ENCODE measurements at places on chromosomes 7 and 10.

DNA sequence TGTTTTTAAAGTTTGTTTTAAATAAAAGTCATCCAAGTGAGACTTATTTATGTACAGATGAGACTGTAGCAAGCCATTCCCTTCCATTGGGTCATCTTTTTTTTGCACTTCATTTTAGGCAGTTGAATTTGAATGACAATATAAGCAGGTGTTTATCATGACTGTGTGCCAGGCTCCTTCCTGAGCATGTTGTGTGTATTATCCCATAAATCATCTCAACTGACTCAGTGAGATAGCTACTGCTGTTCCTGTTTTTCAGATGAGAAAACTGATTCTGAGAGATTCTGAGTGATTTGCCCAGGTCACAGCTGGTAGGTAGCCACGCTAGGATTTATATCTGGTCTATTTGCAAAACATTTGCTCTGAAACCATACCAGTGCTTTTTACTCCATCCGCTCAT, 11.7 kb downstream of the TMEM254 start:
- DNase-seq: no peak

DNA sequence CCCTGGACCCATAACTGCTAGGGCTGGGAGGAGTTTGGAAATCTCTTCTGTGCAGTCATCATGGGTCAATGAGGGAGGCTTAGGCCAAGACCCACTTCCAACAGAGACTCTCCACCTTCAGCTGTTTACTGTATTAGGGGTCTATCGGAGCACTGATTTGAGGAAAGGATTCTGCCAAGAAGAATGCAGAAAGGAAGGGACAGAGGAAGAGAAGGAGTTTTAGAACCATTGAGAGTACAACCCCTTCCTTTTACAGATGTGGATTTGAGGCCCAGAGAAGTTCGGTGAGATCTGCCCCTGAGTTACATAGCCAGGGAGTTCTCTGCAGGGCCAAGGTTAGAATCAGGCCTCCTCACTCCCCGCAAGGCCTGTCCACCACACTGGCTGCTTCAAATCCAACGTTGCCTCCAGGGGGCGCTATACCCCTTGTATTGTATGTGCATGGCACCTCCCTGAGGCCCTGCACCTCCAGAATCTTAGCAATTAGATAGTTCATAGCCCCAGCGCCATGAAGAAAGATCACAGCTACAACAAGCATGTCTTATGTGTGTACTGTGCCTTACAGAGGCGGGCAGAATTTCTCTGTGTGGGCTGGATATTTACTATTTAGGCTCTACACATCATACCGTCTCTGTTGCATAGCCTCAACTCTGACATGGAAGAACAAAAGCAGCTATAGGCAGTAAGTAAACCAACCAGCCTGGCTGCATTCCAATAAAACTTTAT, 246.8 kb downstream of the SKIDA1 start:
- DNase-seq: peak; percentile 96

- peak; percentile 55 for DNase-seq
These were observed 821.5 kb upstream of the IGFBP3 start for GRCh38 chr7:46742601-46743000.

DNA sequence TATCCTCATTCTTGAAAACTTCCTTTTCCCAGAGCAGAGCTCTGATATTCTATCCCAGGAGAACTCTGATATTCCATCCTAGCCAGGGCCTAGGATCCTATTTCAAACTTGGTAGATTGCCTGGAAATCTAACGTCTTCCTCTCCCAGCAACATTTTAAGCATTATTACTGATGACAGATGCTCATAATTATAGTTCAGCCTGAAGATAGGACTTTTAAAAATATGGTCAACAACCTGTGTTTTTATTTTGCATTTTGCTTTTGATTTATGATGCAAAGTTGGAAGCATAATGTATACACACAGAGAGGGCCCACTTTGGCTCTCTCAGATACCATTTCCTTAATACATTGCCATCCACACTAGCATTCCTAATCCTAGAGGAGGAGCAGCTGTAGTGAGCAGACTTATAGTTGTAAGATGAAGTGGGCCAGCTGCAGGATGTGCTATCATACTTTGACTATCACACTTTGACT, 457.4 kb upstream of the TPK1 start:
- peak; percentile 79 for DNase-seq

DNA sequence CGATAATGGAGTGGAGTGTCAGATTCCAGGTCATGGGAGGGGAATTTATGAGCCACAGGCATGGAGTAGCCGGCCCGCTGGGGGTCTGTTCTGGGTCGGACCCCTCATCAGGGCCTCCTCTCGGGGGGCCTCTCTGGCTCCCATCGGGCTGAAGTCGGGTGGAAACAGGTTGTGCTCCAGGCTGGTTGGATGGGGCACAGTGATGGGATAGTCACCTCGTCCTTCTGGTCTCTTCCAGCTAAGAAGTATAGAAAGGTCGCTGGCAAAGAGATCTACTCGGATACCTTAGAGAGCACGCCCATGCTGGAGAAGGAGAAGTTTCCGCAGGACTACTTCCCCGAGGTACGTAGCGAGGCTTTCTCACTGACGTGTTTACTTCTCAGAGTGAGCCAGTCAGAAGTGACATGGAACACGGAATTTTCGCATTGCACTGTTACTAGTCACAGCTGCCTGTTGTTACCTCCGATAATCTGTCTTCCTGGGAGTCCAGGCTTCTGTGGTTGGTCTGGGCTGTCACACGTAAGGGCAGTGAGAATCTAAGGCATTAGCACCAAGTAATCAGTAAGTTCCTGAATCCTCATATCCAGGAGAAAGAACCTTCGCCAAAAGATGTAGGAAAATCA, 88.3 kb downstream of the NKX6-2 start:
- DNase-seq: no peak

DNA sequence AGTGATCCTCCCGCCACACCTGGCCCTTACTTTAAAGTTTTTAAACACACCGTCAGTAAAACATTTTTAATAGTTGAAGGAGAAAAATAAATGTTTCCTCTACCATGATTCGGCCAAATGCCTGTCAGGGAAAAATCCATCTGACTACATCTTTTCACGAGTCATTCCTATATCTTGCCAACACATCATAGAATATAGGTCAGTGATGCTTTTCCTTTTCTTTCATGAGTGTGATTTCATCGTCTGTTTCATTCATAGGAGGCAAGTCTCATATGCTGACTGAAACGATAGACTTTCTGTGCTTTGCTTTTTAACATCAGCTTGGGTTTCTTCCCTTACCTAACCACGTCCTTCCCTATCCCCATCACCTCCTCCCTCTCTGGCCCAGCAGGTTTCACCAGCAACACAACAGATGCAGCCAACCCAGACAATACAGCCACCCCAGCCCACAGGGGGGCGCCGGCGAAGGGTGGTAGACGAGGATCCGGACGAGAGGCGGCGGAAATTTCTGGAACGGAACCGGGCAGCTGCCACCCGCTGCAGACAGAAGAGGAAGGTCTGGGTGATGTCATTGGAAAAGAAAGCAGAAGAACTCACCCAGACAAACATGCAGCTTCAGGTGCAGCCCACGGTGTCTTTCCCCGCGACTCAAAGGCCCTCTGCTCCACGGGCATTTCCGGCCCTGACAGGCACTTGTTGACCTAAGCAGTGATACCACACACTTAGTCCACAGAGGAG, 149.2 kb downstream of the TRIL start:
- DNase-seq: peak; percentile 34

DNA sequence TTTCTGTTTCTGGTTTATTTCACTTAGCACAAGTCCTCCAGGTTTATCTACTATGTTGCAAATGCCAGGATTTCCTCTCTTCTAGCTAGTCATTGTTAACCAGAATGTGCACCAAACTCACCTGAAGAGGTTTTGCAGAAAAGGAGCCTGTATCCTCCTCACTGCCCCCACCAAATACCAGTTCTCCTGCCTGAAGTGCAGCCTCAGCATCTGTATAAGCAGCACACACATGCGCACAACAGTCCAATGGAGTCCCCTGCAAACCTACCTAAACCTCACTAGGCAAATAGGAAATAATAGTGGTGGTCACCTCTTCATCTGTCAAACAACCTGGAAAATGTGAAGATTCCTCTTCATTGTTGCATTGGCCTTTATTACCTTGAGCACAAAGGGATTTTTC, 237.8 kb downstream of the PAXIP1 start:
- DNase-seq: no peak

DNA sequence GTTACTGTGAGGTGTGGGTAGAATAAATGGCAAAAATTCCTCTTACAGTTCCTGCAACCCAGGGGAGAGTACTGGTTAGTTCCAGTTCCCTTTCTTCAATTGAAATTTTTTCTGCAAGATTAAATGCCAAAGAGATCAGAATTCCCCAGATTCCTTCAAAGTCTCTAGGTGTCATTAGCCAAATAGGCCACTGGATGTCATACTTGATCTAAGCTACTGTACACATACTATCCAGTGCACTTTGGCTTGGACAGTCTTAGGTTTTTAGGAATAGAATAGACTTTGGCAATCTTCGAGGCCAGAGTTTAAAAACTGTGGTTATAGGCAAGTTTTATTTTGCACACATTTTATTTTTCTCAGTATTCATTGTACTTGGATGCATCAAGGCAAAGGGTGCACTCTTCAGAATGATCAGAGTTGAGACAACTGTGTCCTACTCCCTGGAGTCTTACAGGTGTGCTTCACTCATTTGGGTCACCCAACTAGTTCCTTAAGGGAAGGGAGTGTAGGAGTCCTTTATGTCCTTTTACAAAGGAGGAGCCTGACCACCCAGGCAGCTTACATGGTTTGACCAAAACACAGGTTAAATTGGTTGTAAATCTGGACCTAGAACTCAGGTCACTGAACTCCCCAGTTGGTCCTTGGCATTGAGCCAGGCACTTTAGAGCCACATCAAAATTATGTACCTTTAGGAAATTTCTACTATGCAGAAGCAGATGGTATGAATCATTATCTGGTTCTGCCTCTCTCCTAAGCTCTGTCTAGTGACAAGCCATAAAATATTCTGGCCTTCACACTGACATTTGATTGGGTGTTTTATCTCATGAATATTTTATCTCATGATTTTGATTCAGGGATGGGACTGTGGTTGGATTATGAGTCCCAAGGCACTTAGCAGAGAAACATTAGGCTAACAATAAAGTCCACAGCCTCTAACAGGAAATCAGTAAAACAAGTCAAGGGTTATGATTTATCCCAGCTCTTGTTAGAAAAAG, 49.5 kb downstream of the ASAH2B start:
- DNase-seq: peak; percentile 4

DNA sequence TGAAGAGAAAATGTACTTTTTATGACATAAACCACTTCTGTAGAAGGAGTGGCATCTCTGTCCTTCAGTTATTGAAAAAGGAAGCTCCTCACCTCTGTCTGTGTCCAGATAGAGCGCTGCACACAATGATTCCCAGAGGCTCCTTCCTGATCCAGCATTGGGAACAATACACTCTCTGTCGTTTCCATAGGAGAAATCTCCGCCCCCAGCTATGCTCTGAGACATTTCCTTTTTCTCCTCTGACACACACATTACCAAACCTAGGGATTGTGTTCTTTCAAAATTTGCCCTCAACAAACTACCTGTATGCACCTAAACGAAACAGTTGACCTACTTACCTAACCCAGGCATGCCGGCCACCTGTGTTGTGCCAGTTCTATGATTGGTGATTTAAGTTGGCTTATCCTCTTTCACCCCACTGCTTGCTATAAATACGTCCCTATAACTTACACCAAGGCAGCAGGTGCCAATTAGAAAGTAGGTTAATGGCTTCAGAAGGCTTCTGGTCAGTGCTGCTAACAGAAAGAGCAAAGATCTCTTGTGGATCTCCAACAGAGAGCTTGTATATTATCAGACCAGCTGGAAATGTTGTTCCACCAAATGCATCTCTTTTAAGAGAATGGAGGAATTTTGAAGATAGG, 140.1 kb upstream of the JCAD start:
- no peak for DNase-seq

GRCh38 chr7:127477295-127478023, 85.0 kb upstream of the ZNF800 start:
- no peak for DNase-seq

GRCh38 chr10:9254353-9254752, 1199.9 kb downstream of the GATA3 start:
- peak; percentile 13 for DNase-seq

DNA sequence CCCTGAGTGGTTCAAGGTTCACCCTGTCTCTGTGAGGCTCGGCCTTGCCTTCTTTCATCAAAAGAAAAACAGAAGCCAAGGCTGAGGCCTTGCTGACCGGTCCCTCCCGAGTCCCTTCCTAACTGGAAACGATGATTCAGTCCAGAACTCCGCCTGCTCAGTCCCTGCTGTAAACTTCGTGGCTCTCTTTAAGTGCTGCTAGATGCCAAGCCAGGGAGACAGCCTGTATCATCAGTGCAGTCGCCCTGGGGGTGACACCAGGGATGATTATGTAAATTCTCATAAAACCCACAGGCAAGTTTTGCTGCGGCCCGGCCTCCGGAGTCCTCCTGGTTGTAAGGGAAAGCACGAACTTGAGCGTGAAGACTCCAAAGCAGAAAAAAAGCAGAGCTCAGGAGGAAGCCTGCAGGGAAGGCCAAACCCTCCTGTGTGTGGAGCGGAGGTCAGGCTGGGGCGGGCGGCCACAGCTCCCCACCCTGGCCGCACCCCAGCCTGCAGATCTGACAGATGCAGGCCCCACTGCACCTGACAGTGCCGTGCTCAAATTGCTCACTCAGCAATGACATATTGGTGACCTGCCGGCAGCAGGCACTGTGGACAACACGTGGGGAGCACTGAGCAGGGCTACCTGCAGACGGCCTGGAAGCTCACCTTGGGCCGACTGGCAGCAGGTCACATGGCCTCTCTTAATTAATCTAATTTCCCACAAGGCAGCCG, 123.4 kb downstream of the DYNC2I1 start:
- DNase-seq: no peak

GRCh38 chr10:76868098-76868977, 769.3 kb downstream of the KCNMA1 start:
- DNase-seq: peak; percentile 94

DNA sequence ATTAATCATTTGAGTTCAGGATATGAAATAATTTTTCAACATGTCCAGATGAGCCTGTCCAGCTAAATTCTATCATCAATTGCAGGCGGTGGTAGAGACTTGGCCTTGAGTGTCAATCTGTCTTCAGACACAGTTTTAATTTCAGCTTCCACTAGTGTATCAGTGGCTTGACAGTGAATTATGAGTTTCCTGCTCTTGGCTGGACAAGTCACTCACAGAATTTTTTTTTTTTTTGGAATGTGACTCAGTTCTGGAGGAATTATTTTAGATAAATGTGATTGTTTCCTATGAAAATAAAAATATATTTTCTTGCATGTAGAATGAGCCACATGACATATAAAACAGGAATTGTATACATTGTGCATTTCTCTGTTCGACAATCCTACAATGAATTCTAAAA, 319.9 kb upstream of the AKR1E2 start:
- DNase-seq: no peak

DNA sequence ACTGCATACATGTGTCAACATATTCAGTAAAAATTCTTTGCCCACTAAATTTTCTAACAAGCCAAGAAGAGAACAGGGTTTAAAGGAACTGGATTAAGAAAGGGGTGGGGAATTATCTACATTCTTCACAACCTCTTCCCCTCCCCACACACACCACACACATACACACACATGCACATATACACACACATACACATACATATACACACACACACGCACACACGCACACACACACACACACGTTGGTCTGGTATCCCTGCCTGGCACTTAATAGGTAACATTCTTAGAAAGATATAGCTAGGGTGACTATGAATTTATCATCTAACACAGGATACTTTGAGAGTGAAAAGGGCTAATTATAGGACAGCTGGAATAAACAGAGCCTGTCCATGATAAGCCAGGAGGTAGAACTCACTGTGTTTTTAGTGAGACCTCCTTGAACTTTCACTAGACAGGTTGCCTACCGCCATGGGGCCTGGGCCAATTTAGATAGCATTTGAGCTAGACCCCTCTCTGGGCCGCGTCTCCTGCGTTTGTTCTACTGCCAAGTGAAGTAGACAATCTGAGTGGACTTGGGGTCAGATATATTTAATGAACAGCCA, 33.1 kb upstream of the EPC1 start:
- no peak for DNase-seq

All from muscle of leg (tissue), 16 donors.